ENCODE measurements at places on chromosomes 16 and 17. TPM values are rescaled to one million over a fixed set of nuclear protein-coding genes. Genes with fewer than 3 reads are reported as not detected.

DNA sequence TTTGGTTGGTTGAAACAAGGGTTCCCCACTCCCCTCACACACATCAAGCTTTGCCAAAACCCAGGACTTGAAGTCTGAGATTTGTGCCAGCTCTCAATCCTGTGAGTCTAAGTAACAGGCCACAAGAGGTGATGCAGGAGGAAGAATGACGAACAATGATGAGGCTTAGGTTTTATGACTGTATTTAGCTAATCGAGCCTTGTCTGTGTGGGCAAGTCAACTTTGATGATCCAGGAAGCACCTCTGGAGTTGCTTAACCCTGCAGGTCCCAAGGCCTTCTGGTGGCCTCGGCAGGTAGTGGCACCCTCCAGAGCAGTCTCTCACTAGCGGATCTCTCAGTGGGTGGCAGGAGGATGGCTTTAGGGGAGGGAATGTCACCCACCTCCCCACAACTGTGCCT is 28.7 kb downstream of the CDK5RAP3 start:
- DNase-seq = no peak

GRCh38 chr16:17316005-17316404 is 154.8 kb downstream of the XYLT1 start:
- no peak for DNase-seq

- no peak for DNase-seq
Measured at GRCh38 chr16:67372664-67373063, 20.6 kb downstream of the TPPP3 start.

DNA sequence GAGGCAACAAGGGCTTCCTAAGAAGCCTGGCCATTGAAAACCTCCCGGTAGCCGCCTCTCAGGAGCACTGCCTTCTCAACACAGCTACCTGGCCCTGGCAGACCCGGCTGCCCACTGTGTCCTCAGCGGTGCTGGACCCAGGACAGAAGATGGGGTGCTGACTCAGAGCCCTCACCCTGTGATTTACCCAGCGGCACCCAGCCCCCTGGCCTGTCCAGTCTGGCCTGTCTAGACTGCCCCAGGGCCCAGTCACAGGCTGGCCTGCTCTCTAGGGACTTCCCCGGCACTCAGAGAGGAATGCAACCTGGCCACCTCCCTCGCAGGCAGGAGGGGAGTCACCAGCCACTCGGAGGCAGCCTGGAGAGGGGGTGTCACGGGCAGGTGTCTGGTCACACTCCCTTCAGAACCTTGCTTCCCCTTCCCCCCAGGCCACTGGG is 20.1 kb downstream of the PIEZO1 start:
- DNase-seq = peak; percentile 100

DNA sequence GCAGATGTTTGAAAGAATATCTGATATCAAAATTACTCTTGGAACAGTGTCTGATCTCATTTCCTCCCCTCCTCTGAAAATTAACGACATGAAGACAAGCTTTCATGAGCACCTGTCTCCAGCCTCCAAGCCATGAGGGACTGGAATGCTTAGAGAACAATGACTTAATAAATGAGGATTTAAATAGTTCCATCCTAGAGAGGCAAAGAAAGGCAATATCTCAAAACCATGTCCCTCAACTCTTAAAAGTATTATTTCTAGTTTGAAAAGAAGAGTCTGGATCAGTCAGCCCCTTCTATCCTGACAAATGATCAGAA is 137.5 kb downstream of the ANKFN1 start:
- DNase-seq = no peak

DNA sequence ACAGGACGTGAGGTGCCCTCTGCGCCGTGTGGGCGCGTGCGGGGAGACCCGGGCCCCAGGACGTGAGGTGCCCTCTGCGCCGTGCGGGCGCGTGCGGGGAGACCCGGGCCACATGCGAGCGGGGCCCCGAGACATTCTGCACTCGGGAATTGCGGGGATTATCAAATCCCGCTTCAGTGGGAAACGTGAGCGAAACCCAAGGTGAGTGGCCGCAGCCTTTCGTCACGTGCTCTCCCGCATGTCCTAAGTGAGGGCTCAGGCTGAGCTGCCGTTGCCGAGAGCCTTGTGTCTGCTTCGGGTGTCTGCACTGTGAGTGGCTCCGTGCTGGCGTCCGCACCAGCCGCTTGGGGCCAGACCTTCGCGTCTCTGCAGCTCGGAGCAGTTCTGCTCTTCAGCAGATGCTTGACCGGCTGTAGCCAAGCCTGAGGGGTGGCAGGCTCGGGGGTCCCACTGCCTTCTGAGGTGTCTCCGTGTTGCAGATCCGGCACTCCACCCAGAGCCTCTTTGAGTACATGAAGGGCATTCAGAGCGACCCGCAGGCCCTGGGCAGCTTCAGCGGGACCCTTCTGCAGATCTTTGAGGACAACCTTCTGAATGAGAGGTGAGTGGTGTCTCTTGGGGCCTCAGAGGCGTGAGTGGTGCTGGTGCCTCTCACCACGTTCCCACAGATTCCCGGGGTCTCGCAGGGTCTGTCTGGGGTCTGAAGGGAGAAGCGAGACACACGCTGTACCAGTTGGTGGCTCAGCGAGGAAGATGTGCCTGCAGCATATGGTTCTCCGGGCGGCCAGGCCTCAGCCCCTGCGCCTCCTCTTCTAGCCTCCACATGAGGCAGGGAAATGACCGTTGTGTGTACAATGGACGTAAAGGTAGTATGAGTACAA is 90.5 kb upstream of the ZNF750 start:
- DNase-seq = no peak

DNA sequence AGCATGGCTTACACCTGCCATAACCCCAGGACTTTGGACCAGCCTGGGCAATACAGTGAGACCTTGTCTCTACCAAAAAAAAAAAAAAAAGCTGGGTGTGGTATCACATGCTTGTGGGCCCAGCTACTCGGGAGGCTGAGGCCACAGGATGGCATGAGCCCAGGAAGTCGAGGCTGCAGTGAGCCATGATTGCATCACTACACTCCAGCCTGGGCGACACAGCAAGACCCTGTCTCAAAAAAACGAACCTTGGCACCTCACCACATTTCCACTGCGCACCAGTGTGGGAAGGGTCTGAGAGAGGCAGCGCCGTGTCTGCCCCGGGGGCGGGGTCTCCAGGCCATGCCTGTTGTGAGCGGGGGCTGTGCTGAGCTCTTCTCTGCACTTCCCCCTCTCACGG is 6.3 kb downstream of the ACSF3 start:
- no peak for DNase-seq

DNA sequence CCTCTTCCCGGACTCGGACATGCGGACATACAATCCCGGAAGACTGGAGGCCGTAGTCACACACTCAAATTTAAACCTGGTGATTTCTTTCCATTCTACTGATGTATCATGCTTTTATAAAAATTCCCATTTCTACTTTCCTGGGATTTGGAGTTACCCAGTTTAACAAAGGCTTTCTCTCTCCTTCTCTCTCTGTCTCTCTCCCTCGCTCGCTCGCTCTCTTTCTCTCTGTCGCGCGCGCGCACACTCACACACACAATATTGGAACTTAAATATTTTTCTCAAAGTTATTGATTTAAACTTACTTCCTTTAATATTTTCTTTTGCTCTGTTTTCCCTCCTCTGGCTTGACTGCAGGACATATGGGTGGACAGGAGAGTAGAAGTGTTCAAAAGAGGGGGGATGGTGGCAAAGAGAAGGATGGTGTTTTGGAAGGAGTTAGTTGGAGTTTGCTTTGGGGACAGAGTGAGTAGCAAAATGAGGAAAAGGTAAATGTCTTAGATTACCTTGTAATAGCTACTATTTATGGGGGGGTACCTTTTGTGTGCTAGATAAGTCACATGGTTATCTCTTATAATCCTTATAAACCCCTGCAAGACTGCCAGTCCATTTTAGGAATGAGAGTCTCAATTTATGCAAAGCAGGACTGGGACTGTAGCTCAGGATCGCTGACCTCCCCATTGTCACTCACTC is 878 bp upstream of the TRIM25 start:
- DNase-seq = no peak

DNA sequence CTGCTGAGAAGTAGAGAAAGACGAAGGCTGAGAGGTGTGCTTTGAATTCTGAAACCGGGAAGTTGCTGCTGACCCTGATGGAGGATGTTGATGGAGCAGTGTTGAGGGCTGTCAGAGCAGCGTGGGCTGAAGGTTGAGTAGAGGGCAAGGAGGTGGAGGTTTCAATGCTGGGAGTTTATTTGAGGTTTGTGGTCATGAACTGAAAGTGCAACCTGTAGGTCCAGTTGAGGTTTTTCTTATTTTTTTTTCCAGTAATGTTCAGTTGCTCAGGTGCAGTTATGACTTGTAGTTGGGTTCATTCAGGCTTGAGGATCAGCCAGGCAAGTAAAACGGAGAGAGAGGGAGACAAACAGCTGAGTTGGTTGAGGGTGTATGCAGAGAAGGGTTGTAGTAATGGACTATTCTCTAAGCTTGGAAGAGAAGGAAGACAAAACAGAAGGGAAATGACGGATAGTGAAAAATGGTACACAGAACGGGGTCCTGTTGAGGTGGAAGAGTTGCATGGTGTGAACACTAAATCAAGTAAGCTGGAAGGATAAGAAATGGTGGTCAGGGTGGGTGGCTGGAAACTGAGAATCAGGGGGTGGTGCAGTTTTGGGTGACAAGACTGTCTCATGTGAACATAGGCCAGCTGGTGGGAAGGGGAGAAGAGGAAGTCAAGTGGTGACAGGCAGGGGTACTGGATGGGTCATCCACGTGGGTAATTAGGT is 8.7 kb upstream of the UBE2G1 start:
- DNase-seq = no peak

GRCh38 chr17:37791447-37792399 is 46.9 kb upstream of the HNF1B start:
- DNase-seq = no peak

GRCh38 chr16:87458424-87458915 is 34.4 kb downstream of the ZCCHC14 start:
- DNase-seq = no peak

DNA sequence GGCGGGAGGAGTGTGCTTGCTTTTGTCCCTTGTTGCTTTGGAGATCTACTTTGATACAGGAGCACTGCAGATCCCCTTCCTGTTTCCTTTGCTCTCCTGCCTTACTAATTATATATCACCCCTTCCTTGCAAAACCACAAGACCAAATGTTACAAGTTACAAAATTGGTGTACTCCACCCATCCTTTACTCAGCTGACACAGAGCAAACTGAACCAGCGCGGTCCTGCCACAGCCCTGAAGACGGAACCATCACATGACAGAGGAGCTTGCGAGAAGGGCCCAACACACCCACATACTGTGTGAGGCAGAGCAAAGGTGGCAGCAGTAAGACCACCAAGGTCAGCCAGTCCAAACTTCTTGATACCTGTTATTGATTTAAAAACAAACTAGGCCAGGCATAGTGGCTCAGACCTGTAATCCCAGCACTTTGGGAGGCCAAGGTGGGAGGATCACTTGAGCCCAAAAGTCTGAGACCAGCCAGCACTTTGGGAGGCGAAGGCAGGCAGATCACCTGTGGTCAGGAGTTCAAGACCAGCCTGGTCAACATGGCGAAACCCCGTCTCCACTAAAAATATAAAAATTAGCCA is 33.2 kb downstream of the CYTH1 start:
- DNase-seq = peak; percentile 46

GRCh38 chr17:28571361-28572122 is at the start of gene PIGS:
PIGS (minus strand) TSS chr17:28571524; CDS start chr17:28571496, 28 bp downstream.
- DNase-seq = peak; percentile 92

GRCh38 chr16:12344577-12345343 is 368.2 kb downstream of the SNX29 start:
- no peak for DNase-seq

Gene CCL15
- total RNA-seq = not detected

All from PC-9 (cell line).